ENCODE measurements at places on chromosomes 3 and 15.
A peak's percentile ranks its signal among the peaks of the same experiment; 100 is the strongest.

DNA sequence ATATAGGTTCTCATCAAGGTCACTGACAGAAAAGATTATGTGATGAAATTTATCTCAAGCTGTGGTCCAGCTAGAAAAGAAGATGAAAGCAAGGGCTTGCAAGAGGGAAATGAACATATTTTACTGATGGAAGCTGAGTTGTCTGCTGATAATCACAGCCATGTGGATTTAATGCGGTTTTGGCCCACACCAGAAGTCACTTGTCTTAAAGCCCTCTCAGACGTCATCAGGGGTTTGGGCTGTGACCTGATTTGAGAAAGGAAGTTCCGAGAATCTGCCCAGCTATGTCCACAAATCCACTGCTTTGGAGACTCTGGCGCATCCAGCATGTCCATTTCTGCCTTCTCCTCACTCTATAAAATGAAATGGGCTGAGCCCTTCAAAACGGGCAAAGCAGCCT is 278.4 kb downstream of the SUCLG2 start:
- no peak for DNase-seq

DNA sequence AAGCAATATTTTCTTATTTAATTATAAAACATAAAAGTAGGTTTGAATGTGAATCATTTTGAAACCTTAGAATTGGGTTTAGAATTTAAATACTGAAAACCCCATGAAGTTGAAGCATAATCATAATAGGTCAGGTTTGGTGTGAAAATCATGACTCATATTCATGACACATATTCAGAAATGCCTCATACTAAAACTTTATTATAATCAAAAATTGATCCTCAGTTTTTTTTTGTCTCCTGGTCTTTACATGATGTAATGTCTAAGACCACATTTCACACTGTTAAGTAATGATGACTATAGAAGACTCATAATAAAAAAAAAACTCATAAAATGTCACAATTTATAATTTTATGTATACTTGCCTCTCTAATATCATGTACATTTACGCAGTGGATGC is 190.4 kb downstream of the FOXP1 start:
- DNase-seq = peak; percentile 35

- DNase-seq = peak; percentile 19
These were observed 753 bp downstream of the EPHB1 start for GRCh38 chr3:134795746-134796280.

- DNase-seq = no peak
These were observed 70.4 kb upstream of the CMTM7 start for GRCh38 chr3:32321095-32321790.

- DNase-seq = no peak
These were observed 197.3 kb upstream of the HES1 start for GRCh38 chr3:193938613-193939012.

Data from LHCN-M2 (cell line).